ENCODE measurements at places on chromosomes 7 and 10.

GRCh38 chr7:155545348-155545747 lies 1.0 kb downstream of the CNPY1 start:
- no peak for DNase-seq

DNA sequence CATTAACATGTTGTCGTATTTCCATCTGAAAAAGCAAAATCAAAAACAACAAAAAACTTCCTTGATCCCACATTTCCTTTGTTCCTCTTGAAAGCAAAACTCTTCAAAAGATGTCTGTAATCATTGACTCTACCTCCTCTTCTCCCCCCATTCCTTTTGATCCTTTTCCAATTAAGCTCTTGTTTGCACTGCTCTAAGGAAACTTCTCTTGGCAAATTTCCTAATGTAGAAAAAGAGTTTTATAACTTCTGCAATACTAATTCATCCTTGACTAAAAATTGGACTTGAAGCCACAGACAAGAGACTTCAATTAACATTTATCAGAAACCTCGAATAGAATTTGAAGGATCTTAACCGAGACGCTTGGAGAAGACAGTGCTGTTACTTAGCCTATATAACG lies 317.1 kb upstream of the SEMA3C start:
- no peak for DNase-seq

GRCh38 chr7:3548815-3549214 lies 247.8 kb downstream of the SDK1 start:
- DNase-seq = no peak

GRCh38 chr10:97765201-97765600 lies 6.6 kb downstream of the SFRP5 start:
- peak; percentile 78 for DNase-seq

DNA sequence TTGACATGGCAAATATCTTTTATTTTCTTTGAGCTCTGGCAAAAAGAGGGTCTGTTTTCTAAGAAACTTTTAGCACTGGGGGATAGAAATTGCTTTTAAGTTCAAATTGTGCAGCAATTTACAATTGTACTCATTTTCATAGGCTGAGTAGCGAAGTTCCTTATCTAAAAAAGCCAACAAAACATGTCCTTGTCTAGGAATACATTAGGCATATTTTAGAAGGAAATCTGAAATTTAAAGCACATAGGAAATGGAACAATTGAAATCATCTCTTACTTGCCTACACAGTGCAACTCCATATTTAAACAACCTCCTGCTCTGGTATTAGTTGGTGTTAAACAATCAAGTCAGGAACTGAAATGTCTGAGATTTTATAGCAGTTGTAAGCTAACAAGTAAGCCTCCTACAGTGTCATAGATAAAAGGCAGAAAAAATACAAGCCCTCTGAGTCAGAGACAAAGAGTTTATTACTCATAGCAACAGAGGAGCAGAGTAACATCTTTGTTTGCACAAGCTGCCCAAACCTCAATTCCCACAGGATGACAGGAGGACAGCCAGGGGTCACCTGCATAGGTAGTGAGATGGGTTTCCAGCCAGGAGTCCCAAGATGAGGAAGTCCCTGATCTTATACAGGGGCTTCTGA lies 280.2 kb upstream of the HGF start:
- no peak for DNase-seq

- DNase-seq = no peak
These were observed 15.7 kb upstream of the ZMIZ1 start for GRCh38 chr10:79053081-79053434.

DNA sequence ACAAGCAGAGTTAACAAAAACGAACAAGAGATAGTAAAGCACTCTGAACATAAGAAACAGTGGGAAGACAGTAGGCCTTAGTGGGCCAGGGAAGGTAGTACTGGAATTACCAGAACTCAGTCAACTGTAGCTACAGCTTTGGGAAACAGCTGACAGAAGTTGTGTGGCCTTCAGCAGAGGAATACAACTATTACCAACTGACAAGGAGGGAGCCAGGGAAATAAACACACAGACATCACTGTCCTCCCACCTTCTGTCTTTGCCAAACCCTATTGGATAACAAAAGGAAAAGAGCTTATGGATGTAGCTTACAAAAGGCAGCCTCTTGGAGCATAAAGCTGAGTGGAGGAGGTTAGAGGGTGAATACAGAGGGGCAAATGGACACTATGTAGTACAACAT lies 15.4 kb downstream of the MICU1 start:
- DNase-seq = no peak
